ENCODE measurements at places on chromosomes 1 and 21.
A peak's percentile ranks its signal among the peaks of the same experiment; 100 is the strongest.

- no peak for DNase-seq
Observed at GRCh38 chr1:225388372-225388771, 39.5 kb downstream of the LBR start.

DNA sequence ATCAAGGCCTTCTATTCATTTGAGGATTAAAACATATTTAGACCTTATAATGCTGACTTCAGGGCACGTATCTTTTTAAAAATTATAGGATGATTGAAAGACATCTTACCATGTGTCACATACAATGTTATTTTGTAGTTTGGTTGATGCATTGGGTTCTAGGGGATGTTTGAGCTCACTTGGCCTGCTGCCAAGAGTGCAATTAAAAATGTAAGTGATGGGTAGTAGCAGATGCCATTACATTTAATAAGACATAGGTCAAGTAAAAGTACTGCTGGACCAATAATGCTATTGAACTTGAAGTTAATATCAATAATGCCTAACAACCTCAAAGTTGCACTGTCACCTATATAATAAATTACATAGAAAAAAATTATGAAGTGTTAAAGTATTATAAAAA, 616.5 kb upstream of the RGS18 start:
- no peak for DNase-seq

GRCh38 chr1:228120857-228121489, 11.9 kb upstream of the MRPL55 start:
- peak; percentile 81 for DNase-seq

DNA sequence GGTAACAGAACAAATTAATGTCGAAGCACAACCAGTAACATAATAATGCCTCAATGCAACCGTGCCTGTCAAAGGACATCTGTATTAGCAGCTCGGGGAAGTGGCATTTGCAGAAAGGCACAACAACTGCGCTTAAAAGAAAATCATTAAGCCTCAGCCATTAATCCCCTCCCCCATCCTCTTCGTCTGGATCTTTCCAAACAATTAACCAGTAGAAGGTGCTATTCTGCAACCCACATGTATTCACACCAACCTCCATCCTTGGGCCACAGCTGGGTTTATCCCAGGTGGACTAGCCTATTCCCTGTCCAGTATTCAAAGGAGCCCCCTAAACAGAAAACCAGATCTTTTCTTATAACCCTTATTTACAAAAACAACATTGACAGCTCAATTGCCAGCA, 2.6 kb downstream of the RERE start:
- DNase-seq = peak; percentile 45

DNA sequence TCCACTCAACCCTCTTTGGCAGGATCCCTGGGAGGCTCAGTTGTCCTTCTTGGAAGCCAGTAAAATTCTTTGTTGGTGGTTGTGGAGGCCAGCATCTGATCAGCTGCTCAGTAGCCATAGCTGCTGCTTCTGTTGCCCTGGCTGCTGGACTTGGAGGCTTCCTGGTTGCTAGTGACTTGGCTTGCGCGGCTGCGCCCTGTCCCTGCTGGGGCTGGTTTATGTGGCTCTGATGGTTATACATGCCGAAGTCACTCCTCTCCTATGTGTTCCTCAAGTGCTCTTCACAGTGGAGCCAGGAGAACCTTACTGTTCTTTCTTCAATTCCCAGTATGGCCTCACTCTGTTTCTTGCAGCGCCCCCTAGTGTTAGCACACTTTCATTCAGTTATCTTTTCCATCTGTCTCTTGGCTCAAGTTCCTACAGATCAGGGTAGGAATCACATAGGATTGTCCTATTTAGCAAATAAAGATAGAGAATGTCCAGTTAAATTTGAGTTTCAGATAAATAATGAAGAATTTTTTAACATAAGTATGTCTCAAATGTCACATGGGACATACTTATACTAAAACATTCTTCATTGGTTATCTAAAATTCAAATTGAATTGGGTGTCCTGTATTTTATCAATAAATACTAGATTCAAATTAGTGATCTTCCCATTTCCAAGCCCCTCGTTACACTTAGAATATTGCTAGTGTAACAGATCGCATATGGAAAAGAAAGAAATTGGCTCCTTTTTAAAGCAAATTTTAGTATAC, 176.5 kb downstream of the TGFB2 start:
- peak; percentile 61 for DNase-seq

All from common myeloid progenitor, CD34-positive (primary cell).